ENCODE measurements at places on chromosomes 7 and 10.
A peak's percentile ranks its signal among the peaks of the same experiment; 100 is the strongest.

DNA sequence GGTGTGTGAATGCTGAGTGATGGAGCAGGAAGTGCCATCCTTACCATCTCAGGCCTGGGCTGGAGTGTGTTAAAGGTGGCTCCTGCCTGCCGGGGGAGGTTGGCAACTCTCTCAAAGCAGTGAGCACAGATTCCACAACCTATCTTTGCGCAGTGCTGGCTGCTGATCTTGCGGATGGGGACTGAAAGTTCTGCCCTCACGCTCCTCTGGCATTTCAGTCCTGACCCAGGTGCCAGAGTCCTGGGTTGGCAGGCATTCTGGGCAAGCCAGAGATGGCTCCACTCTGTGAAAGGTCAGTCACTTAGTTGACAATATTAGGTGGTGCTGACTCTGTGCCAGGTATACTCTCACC, 315.5 kb downstream of the RPS24 start:
- DNase-seq: no peak

- DNase-seq: no peak
Observed at GRCh38 chr7:157122800-157123495, 15.8 kb upstream of the UBE3C start.

- no peak for DNase-seq
Observed at GRCh38 chr7:91033574-91033973, 230.7 kb upstream of the FZD1 start.

DNA sequence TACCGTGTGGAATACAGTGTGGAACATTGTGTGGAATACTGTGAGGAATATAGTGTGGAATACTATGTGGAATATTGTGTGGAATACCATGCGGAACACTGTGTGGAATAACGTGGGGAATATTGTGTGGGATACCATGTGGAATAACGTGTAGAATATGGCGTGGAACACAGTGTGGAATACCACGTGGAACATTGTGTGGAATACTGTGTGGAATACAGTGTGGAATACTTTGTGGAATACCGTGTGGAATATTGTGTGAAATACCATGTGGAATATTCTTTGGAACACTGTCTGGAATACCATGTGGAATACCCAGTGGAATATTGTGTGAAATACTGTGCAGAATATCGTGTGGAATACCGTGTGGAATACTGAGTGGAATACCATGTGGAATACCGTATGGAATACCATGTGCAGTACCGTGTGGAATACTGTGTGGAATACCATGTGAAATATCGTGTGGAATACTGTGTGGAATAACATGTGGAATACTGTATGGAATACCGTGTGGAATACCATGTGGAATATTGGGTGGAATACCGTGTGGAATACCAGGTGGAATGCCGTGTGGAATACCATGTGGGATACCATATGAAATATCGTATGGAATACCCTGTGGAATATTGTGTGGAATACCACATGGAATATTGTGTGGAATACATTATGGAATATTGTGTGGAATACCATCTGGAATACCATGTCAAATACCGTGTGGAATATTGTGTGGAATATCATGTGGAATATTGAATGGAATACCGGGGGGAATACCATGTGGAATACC, 133.1 kb upstream of the CHST15 start:
- no peak for DNase-seq

DNA sequence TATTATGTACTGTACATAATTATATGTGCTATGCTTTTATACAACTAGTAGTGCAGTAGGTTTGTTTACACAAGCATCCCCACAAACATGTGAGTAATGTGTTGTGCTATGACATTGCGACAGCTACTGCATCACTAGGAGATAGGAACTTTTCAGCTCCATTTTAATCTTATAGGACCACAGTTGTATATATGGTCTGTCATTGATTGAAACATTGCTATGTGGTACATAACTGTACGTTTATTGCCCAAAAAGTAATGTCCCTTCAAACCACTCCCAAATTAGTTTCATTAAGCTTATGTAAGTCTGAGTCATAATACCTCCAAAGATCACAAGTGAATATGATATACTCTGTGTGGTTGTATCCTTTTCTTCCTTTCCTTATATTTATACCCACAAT, 183.2 kb upstream of the POT1 start:
- DNase-seq: no peak

GRCh38 chr10:3568983-3569382, 216.0 kb downstream of the KLF6 start:
- no peak for DNase-seq

DNA sequence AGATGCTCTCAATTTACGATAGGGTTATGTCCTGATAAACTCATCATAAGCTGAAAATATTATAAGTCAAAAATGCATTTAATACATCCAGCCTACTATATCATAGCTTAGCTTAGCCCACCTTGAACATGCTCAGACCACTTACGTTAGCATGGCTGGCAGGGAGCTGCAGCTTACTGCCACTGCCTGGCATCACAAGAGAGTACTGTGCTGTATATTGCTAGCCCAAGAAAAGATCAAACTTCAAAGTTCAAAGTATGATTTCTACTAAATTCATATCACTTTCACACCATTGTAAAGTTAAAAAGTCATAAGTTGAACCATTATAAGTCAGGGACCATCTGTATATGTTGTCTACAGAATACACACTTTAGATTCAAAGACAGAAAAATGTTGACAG, 91.6 kb downstream of the HYCC1 start:
- DNase-seq: no peak

DNA sequence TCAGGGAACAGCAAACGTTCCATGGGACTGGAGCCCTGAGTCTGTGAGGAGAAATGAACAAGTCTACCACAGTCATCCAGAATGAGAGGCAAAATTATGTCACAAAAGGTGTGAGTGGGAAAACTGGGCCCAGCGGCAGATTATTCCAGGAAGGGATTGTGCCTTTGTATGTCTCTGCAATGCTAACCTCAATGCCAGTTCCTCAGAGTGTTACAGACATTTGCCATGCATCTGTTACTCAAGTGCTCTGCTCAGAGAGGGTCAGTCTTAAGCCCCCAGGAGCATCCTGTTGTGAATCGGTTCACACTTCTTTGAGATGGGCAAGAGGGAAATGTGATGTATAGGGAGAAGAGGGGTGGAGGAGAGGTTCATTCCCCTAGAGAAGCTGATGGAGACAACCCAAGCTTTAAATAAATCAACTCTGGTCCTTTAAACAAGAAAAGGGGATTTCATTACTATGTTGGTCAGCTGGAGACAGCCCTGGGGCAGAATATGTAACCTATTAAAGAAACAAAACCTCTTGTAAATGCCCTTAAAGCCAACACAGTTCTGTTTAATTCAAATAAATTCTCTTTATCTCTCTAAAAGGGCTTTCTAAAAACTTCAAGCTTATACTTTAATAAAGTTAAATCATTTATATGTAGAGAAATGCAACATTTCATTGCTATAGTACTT, 85.9 kb upstream of the GRB10 start:
- DNase-seq: no peak

DNA sequence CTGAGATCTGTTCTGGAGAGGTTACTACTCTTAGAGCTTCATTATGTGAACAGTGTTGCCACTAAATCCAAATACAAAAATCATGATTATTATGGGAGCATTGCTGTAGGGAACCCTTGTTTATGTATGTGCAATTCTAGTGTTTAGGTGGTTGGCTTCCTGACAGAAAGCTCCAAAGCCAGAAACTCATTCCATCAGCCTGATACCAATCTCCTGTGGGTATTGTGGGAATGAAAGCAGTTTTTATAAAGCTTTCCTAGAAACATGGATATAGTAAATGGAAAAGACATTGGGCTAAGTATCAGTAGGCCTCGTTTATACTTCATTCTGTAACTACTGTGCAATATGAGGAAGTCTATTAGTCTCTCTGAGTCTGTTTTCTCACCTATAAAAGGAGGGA, 6.4 kb downstream of the SDK1 start:
- no peak for DNase-seq

GRCh38 chr10:3900391-3900790, 115.4 kb upstream of the KLF6 start:
- DNase-seq: no peak

DNA sequence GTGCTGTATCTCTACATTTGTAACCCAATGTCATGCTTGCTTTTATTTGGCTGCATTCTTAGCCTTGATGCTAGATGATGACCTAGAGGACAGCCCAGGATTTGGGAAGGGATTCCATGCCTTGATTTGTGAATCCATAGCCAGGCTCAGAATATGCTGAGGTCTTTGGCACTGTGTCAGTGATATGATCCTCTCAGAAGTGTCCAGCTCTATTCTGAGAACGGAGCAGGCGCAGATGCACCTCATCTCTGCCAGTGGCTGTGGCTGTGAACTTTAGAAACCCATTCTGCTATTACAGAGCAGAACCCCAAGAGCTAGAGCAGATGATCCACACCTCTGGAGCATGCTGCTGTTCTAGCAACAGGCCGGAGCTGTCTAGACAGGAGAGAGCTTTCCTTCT, 212.8 kb downstream of the TRIL start:
- peak; percentile 34 for DNase-seq

DNA sequence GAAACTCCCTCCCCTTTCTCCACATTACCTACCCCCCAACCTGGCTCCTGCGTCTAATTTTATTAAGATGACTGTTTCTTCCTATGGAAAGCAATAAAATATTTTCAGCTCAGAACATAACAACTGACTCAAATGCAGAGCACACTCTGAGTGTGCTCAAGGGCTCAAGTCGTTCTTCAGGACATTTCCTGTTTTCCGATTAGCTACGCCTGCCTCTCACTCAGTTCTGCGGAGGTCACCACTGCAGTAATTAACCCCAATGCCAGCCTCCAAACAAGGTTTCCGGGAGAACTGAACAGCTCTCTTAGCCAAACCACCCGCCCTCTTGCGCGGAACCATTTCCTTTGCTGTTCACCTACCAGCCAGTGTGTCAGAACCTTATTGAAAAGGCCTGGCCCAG, 19.3 kb downstream of the MYOF start:
- DNase-seq: no peak

DNA sequence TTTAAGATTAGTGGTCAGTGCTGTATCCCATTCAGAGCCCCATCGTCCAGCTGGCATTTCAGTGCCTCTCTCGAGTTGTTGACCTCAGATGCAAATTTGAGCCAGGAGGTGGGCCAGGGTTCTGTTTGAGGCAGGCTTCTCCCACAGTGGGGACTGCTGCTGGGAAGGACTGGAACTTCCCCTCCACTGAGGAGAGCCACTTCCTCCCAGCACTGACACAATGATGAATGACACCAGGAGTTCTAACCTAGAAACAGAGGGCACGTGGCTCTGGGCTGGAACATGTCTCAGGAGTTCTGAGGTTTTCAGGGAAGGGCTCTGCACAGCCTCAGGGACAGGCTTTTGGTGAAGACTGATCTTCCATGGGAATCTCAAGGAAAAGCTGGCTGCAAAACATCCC, 18.3 kb upstream of the BTBD16 start:
- DNase-seq: peak; percentile 61

GRCh38 chr7:146591976-146592375, 475.4 kb downstream of the CNTNAP2 start:
- DNase-seq: no peak

DNA sequence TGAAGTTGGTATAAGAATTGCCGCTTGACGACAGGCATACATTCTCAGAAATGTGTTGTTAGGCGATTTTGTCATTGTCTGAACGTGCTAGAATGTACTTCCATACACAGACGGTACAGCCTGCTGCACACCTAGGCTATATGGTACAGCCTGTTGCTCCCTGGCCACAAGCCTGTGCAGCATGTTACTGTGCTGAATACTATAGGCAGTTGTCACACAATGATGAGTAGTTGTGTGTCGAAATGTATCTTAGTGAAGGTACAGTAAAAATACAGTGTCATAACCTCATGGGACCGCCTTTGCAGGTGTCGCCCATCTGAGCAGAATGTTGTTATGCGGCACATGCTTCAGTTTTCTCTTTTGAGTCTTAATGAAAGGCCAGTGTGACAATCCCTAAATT, 66.5 kb downstream of the SHH start:
- no peak for DNase-seq

DNA sequence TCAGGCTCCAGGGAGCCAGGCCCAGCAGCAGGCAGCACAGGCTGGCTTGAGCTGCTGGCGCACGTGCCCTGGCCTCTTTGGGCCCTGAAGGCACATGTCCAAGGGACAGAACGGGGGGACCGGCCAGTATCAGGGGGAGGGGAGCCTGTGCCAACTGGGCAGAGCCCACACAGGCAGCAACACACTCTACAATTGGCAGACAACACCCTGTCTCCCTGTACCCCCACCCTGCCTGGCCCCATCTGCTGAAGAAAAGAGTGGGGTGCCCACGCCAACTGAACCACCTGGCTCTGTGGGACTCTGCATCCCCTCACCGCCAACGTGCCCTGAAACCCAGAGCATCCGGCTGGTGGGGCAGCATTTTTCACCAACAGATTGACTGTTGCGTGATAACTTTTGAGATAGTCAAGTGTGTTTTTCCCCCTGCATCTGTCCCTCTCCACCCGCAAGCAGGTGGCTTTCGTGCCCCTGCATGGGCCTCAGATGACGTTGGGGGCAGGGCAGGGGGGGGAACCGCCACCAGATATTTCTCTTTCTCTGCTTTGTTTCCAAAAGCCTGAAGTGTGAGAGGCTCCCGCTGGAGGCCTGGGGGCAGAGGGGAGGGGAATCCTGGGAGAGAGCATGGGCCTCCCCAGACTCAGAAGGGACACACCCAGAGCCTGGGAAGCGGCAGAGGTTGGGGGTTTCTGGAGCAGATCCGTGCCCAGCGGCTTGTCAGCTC, 21.8 kb downstream of the SLIT1 start:
- no peak for DNase-seq

DNA sequence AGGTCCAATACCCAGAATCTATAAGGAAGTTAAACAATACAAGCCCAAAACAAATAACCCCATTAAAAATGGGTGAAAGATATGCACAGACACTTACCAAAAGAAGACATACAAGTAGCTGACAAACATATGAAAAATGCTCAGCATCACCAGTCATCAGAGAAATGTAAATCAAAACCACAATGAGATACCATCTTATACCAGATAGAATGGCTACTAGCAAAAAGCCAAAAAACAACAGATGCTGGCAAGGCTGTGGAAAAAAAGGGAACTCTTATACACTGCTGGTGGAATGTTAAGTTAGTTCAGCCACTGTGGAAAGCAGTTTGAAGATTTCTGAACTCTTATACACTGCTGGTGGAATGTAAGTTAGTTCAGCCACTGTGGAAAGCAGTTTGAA, 331.1 kb downstream of the KIF20B start:
- DNase-seq: no peak

GRCh38 chr7:5630670-5631069, 150.8 kb downstream of the RNF216 start:
- no peak for DNase-seq

GRCh38 chr10:94224656-94225055, 138.1 kb downstream of the NOC3L start:
- no peak for DNase-seq

GRCh38 chr7:27697861-27698430, 35.3 kb upstream of the HIBADH start:
- DNase-seq: no peak

DNA sequence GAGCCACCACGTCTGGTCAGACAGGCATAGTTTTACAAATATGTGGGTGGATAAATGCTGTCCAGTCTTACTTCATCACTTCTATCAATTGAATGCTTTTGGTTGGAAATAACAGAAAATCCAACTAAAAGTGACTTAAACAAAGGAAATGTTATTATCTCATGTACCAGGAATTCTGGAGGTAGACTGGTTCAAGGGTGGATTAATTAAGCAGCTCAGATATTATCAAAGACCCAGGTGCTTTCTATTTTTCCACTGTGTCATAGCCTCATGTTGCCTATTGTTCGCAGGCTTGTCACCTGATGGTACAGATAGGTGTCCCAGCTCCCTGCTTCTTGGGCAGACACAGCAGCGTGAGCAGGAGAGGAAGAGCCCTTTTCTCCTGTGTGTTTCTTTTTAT, 156.1 kb upstream of the CTBP2 start:
- no peak for DNase-seq

GRCh38 chr7:149867762-149868622, 5.8 kb upstream of the ATP6V0E2 start:
- no peak for DNase-seq

GRCh38 chr7:106282852-106283251, 1.9 kb downstream of the NAMPT start:
- no peak for DNase-seq
